ENCODE measurements at places on chromosomes 1 and 21.

DNA sequence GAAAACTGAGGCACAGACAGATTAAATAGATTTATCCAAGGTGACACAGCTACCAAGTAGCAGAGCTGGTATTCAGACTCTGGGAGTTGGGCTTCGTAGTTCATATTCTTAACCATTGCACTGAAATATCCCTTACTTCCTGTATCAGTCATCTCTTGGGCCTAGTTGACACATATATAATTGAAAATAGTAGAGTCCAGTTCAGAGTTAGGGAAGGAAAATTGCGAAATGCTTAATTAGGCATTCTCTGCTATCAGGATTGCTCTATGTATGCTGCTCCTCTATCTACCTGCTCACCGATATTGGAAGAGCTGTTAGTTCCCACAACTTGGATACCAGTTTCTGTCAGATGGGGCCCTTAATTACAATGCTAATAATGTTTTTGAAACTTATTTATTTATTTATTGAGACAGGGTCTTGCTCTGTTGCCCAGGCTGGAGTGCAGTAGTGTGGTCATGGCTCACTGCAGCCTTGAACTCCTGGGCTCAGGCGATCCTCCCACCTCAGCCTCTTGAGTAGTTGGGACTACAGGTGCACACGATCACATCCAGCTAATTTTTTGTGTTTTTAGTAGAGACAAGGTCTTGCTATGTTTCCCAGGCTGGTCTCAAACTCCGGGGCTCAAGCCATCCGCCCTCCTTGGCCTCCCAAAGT is 8.2 kb downstream of the RCOR3 start:
- no peak for DNase-seq

GRCh38 chr21:37615962-37616361 is 249.4 kb downstream of the DYRK1A start:
- no peak for DNase-seq

DNA sequence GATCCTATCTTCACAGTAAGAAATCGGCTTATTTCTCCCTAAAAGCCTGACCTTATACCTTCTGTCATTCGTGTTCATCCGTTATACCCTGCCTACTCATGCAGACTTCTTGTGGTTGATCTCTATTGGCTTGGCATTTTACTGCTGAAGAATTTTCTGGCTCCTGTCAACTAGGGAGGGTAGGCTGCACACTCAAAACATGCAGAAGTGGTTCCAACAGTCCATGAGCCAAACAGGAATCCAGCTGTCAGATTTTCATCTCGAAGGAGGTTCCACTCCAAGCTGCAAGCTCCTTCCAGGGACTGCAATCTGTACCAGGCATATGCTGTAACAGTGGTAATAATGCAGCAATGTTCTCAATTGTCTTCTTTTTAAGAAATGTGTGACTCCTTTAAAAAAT is 10.1 kb downstream of the DNAJC11 start:
- no peak for DNase-seq

GRCh38 chr1:14800500-14801076 is 202.1 kb downstream of the KAZN start:
- DNase-seq, result no peak

DNA sequence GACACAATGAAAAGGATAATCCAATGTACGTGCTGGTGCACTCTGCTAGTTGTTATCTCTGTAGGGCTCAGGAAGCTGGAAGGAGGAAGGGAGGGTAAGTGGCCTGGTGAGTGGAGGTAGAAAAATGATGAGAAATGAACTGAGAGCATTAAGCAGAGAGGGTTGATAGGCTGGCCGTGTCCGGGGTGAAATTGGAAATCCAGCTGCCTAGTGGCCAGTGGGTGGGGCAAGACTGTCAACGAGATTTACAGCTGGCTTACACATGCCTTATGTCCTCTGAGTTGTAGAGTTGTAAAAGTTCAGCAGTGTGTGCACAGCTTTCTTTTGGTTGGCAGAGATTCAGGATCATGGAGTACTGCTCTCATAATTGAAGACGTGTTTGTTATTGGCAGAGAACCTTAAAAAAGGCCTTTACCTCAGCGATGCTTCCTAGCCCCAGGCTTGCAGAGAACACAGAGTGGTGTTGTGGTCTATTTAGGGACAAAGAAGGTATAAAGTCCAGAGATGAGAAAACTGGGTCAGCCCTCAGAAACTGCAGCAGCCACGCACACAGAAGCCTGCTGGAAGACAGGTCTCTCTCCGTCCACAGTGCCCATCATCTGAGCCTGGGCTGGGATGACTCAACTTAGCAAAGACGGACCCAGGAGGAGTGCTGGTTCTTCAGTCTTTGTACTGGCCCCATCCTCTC is 132.4 kb downstream of the EDEM3 start:
- DNase-seq, result no peak

GRCh38 chr21:15659753-15660422 is 69.9 kb upstream of the USP25 start:
- no peak for DNase-seq

GRCh38 chr1:243587823-243588560 is 262.1 kb downstream of the AKT3 start:
- no peak for DNase-seq

Data from activated CD4-positive, alpha-beta T cell treated with anti-CD3 and anti-CD28 coated beads, Interleukin-2, amount 10 ng/mL, durations not matched to agents 7 days and 5 days (primary cell).